ENCODE measurements at places on chromosomes 1 and 21.

GRCh38 chr1:154344977-154345837 is 19.9 kb downstream of the ATP8B2 start:
- no peak for DNase-seq

DNA sequence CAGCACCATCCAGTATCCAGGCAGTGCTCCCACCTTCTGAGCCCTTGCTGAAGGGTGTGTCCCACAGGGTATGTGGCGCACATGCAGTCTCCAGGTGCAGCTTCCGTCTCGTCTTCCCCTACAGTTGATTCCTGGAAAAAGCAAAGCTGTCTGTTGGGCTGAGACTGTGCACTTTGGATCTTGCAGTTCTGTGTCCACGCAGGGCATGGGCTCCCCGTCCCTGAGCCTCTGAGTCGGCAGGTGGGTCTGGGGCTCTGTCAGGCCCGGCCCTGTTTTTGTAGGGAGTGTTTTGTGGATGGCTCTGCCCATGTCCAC is 32.8 kb downstream of the SNAP47 start:
- DNase-seq = no peak

GRCh38 chr1:64203420-64203819 is at the start of gene UBE2U:
UBE2U (plus strand) TSS chr1:64203623; CDS start chr1:64204051, 428 bp downstream.
- no peak for DNase-seq

DNA sequence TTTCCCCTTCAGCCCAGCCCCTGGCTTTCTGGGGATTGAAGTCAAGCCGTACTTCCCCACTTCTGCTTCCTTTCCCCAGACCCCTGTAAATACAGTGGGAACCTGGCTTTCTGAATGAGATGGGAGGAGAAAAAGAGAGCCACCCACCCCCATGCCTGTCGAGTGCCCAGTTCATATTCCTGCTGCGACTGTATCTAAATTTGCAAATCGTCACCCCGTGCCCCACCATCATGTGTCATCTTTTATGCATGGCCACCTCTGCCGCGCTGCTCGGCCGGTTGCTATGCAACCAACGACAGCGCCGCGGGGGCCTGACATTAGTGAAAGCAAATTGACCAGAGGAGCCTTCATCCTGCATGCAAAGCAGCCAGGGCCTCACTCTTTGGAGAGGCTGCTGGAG is 143.0 kb downstream of the ELAVL4 start:
- no peak for DNase-seq

DNA sequence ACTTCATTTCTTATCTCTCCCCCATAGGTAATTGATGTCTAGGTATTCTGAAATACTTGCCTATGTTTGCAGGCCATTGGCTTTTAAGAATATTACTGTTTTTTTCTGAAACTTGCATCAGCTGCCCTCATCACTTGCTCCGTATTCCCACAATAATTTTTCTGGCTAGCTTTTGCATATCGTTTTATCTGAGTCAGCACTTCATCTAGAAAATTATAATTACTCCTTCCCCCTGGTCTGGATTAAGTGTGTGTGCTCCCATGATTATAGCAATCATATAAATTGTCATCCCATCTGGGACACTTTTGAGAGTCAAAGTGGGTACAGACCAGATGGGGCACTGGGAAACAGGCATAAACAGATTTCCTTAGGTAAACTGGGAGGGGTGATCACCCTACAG is 583.2 kb upstream of the B3GALT2 start:
- DNase-seq = no peak

DNA sequence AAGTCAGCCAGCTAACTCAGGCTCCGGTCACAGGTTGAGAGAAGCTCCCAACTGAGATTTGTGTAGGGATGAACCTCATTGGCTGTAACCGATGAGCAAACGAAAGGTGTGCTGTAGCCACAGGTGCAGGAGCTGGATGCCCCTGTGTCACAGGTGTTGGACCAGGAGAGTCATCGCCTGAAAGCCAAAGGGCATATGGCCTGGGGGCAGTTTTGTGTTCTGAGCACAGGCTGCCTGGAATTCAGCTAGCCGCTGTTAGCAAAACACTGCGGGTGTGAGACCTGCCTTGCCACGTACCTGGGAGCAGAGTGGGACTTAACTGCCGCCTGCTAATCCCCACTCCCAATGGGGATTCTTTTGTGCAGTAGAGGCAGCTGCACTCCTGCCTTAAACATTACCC is 55.3 kb downstream of the NEK7 start:
- DNase-seq = no peak

DNA sequence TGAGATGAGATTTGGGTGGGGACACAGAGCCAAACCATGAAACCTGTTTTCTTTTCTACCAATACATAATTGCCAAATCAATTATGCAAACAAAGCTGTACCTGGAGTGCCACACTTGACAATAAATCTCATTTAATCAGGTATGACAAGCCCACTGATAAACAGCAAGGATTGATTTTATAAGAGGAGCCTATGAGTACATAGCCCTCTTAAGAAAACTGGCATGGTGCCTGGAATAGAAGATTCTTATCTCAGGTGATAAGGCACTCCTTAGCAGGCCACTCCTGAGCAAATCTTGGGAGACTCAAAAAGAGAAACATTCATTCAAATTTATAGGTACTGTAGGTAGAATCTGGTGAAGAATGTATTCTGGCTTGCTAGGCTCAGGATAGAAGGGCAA is 28.6 kb upstream of the PDE4B start:
- DNase-seq = no peak

- DNase-seq = no peak
Measured at GRCh38 chr1:235275223-235275622, 52.8 kb downstream of the ARID4B start.

DNA sequence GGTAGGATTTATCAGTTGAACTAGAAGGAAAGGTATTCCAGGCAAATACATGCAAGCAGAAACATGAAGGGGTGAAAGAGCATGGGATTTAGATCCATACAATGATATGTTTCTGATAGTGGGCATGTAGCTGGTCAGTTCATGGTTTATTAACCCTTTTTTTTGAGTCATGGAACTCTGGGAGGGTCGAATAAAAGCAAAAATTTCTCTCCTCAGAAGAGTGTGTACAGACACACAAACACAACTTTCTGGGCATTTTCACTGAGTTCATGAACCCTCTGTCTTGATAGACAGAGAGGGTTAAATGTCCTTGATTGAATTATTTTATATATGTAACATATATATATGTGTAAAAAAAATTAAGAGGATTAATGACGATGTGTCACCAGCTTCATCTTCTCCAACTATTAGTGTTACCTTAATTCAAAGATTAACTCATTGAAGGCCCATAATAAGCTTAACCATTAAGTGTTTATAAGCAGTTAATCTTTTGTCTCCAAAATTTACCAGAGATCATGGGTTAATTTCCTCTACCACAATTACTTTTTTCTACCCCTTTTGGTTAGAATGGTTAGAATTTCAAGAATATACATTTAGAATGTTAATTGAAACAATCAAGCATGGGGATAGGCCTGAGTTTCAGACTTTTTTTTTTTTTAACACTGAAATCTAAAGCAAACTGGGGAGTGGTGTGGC is 4.6 kb downstream of the JUN start:
- DNase-seq = no peak

DNA sequence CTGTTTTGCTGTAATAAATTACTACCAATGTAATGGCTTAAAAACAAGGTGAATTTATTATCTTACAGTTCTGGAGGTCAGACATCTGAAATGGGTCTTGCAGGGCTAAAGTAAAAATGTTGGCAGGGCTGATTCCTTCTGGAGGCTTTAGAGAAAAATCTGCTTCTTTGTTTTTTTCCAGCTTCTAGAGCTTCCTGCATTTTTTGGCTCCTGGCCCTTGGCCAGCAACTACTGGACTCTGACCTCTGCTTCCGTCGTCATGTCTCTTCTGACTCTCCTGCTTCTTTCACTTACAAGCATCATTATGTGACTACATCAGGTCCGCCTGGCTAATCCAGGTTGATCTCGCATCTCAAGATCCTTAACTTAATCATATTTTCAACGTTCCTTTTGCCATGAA is 350.9 kb downstream of the S1PR1 start:
- no peak for DNase-seq

GRCh38 chr1:3501856-3502640 is 47.6 kb downstream of the ARHGEF16 start:
- no peak for DNase-seq

DNA sequence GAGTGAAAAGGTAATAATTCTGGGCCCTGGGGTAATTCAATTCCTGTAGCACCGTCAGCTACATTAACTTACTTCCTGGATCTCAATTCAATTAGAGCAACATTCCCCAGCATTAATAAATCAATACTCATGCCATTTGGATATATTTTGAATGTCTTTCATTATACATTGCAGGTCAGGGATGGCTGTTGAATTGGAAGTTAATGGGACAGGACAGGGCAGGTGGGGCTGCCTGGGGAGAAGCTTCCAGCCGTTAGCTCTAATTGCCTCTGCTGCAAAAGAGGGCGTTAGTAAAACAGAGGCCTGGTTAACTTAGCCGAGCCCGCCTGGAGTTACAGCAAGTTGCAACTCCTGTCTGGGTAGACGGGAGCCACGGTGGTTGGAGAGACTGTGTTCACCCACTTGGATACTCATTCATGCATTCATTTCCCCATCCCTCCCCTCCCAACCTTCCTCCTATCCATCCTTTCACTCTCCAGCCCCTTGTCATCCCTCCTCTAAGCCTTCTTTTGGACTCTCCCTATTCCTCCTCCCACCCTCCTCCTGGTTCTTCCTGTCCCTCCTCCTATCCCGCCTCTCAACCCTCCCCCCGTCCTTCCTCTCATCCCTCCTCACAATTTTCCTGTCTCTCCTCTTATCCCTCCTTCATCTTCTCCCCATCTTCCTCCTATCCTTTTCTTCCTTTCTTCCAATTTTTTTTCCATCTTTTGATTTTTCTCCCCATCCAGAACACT is 137.6 kb upstream of the RUNX3 start:
- no peak for DNase-seq

GRCh38 chr1:231487910-231488309 is 40.6 kb upstream of the TSNAX start:
- no peak for DNase-seq

GRCh38 chr21:14725219-14725618 is 179.1 kb upstream of the SAMSN1 start:
- DNase-seq = no peak

DNA sequence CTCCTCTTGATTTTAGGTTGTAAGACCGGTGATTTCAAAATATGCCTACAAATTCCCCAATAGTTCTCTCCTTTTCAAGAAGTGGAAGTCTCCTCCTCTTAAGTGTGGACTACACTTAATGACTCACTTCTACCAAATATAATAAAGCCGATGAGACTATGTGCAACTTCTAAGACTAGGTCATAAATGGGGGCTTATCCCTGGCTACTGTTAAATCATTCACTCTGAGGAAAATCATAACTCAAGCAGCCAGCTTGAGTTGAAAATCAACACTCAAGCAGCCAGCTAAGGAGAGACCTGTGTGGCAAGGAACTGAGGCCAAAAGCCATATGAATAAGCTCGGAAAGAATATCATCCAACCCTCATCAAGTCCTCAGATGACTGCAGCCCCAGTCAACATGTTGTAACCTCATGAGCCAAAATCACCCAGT is 49.6 kb upstream of the PSMG1 start:
- no peak for DNase-seq

DNA sequence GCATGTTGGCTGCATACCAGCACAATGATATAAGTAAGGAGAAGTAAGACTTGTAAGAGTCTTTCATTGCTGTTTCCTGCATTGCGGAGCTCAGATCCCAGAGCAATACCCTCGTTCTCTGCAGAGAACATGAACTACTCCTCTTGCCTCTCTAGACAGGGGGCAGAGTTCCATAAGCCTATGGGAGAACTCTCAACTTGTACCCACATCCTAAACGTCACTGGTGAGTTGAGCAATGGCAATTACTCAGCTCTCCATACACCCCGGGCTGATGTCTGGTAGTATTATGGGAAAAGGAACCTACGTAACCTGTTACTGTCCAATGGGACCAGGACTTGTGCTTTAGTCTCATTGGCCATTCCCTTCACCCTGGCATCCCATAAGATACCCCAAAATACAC is 27.3 kb upstream of the ZNF496 start:
- DNase-seq = no peak

DNA sequence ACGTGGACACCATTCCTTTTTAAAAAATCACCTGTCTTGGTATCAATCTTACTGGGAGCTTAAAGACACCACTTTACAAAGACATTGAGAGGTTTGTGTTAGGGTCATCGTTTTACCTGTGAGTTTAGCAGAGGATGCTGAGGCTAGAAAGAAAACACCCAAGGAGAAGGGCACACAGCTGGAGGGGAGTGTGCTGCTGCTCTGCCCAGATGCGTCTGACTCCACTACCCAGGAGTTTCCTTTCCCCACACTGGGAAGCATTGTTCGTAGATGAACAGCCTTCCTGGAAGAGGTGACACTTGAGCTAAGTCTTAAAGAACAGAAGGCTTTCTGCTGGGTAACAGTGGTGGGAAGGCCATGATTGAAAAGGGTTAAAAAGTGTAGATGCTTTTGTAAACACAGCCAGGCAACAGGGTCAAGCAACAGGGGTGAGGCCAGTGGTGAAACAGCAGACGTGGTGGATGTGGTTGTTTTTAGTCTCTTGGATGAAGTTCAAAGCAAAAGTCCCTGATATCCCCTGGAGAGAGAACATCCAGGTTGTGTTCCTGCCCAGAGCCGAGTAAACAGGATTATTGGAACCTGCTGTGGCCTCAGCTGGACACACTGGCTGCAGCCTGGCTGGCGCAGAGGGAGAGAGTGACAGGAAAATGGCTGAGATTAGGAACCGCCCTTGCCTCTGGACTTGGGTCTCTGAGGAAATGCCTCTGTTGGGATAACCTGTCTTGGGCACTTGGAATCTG is 198.6 kb upstream of the JUN start:
- no peak for DNase-seq

GRCh38 chr1:209783386-209783785 is 973 bp downstream of the C1orf74 start:
- DNase-seq = no peak

DNA sequence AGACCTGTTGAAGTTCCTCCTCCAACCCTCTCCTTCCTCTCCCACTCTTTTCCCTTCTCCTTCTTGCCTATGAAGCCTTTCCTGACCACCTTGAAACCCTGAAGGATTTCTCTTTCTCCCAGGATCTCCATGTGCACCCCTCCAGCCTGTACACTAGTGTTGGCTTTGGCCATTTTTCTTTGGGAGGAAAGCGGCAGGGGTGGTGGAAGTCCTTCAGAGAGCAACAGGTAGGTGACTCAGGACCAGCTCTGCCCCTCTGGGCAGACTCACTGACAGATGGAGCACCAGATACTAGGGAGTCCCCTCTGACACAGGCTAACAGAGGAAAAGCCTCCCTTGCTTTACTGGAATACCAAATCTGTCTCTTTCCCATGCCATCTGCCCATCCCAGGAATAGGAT is 4.6 kb downstream of the SLC26A9 start:
- DNase-seq = no peak

DNA sequence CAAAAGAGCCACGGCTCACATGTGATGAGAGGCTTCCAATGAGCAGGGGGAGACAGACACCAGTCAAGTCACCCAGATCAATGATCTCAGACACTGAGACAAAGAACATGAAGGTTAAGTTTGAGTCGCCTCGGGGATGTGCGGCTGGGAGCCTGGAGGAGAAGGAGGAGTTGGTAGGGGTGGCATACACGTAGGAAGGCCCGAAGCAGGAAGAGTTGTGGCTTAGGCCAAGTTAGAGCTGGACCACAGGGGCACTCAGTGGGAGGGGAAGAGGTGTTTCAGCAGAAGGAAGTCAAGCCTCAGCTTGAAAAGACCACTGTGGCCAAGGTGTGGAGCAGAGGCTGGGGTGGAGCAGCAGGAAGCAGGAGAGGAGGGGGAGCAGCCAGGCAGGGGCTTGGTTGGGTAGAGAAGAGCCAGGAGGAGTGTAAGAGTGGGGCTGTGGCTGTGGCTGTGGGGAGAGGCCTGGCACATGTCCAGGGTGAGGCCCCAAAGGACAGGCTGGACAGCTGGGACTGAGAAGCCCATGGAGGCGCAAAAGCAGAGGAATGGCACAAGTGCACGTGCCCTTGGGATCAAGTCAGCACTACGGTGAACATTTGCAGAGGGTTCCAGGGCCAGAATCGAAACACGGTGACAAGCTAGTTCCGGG is 27.6 kb downstream of the CTNNBIP1 start:
- no peak for DNase-seq
